Activated effector memory CD4-positive, alpha-beta T cell treated with anti-CD3 and anti-CD28 coated beads, Interleukin-2, amount 50 U/mL, for 16 hours (primary cell): ENCODE measurements at places on chromosomes 1 and 21.

- no peak for DNase-seq
Observed at GRCh38 chr1:188769936-188770335, 1707.7 kb downstream of the BRINP3 start.

DNA sequence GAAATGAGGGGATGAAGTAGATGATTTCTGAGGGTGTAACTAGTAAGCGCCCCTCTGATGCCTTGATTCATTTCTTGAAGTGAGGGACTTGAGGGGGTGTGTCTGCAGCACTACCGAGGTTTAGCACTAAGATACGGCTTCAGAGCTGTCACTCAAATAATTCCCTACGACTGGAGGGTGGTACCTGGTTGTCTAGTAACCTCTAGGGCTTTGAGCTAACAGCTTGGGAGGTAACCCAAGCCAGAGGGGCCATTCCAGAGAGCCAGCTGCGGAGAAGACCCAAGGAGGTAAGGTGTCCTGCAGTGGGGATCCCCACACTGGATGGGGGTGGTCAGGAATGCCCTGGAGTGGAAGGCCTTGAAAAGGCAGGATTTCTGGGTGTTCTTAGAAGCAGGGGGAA is at the start of gene TTC24:
TSS of gene TTC24 (plus strand) at position 252 of the 400 bp plus-strand sequence. CDS start 1,642 bp downstream, outside the sequence.
- no peak for DNase-seq

DNA sequence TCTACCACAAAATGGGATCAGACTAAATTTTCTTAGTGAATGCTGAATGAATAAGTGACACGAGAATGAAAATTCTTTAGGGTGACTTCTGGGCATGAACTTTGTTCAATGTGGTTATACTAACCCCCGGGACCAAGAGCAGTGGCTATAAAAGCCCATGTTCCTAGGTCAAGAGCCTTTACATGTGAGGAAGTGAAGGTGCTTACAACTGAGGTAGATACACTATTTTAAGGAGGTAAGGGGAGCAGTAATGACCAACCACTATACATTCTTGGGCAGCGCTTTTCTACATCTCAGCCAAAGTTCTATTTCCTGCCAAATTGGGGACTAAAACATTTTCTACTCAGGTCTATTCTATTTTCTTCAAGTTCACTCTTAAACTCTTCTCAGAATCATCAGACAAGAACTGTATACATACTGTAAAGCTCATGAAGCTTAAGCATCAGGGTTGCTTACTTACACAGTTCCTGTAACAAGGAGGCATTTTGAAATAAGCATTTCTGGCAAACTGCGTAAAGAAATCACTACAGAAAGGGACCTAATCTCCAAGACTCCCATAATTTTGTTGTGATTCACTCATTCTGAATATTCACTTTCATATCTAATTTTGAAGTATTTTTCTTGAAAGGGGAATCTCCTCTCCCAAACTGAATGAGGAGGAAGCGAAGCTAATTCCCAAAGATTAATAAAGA is 8.5 kb upstream of the ARHGAP29 start:
- no peak for DNase-seq

DNA sequence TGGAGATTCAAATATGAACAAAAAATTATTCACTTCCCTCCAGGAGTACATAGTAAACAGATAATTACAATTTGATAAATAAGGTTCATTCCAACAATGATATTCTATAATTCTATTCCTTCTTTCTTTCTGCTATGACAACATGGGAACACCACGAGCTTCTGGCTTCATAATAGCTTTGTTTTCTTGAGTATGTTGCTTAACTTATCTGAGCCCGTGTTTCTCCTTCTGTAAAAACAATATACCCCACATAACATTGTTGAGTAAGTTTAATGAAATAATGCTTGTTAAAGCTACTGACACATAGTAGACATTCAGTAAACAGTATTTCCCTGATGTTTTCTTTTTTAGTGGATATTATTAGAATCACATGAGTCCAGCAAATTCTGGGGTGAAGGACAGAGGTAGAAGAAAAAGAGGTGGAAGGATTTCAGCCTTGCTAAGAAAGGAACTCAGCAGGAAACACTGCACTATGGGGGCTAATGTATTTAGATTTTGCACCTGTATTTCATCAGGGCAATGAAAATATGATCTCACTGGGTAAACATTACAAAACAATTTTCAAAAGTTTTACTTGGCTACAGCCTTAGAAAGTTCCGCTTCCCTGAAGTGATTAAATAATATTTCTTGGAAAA is 430.8 kb upstream of the C1orf87 start:
- no peak for DNase-seq

- DNase-seq, result peak; percentile 76
Observed at GRCh38 chr1:234724516-234725176, 114.7 kb upstream of the IRF2BP2 start.

GRCh38 chr1:88998716-88999115 is 6.3 kb upstream of the KYAT3 start:
- no peak for DNase-seq
